Activated T-helper 2 cell treated with anti-CD3 and anti-CD28 coated beads, Interferon-gamma antibody, Interleukin-2, Interleukin-4, amounts not matched to agents 10 μg/mL and 5 μg/mL and 100 μg/mL, durations not matched to agents 14 hours and 24 hours and 36 hours (primary cell): ENCODE measurements at places on chromosomes 1 and 21. TPM values are rescaled to one million over a fixed set of nuclear protein-coding genes. Genes with fewer than 3 reads are reported as not detected.

Gene AGT
- not detected in 2 replicates for total RNA-seq

Gene MUTYH
- total RNA-seq = 50.1 and 50.9 TPM in 2 replicates

Gene CELSR2
- total RNA-seq = 3.8 and 4.3 TPM in 2 replicates

Gene NECTIN4
- 0.05 TPM in 1 of 2 replicates, not detected in the other for total RNA-seq

Gene ZZZ3
- 39.5 and 39.7 TPM in 2 replicates for total RNA-seq

Gene TGFBR3
- total RNA-seq = 28.0 and 29.9 TPM in 2 replicates

Gene CAMK1G
- total RNA-seq = not detected in 2 replicates

Gene KIAA0319L
- total RNA-seq = 40.9 and 46.5 TPM in 2 replicates
